ENCODE measurements at places on chromosomes 13 and 19.

GRCh38 chr19:28020619-28021258 lies 1192.2 kb downstream of the UQCRFS1 start:
- DNase-seq, result no peak

DNA sequence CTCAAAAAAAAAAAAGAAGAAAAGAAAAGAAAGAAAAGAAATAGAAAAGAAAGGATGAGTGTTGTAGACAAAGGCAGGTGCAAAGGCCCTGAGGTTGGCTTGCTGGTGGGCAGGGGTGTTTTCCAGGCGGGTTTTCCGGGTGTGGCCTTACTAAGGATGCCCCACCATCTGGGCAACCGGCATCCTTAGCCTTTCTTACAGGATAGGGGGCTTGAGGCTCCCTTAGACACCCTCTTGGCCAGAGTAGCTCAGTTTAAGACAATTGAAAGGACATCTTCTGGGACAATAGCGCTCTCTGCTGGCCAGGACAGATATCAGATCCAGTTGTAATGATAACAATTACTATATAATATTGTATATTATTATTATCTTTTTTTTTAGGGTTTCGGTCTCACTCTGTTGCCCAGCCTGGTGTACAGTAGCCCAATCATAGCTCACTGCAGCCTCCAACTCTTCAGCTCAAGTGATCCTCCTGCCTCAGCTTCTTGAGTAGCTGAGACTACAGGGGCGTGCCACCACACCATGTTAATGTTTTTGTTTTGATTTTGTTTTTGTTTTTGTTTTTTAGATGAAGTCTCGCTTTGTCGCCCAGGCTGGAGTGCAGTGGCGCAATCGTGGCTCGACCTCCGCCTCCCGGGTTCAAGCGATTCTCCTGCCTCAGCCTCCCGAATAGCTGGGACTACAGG lies 1.4 kb upstream of the QTRT1 start:
- peak; percentile 45 for DNase-seq

- no peak for DNase-seq
Observed at GRCh38 chr19:42168206-42168605, 36.0 kb upstream of the POU2F2 start.

- DNase-seq, result no peak
Observed at GRCh38 chr13:85694992-85695391, 104.2 kb downstream of the SLITRK6 start.

DNA sequence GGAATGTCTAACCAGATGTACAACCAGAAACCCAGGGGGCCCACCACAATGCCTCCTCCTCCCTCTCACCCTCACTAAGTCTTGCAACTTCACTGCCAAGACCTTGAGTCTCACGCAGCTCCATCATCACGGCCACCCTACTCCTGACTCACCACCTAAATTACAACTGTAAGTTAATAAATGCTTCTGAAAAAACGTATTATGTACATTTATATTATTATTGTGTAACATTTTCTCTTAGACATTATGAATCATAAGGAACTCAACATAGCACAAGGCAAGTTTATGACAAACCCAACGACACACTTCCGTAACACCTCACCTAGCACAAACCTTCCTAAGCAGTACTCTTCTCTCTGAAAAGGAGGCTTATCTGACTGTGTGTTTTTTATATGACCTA lies 20.7 kb downstream of the MIPEP start:
- DNase-seq, result no peak

- DNase-seq, result no peak
Observed at GRCh38 chr13:103192511-103193135, 126.4 kb upstream of the SLC10A2 start.

GRCh38 chr19:38047641-38048040 lies 140.6 kb downstream of the SIPA1L3 start:
- DNase-seq, result no peak

DNA sequence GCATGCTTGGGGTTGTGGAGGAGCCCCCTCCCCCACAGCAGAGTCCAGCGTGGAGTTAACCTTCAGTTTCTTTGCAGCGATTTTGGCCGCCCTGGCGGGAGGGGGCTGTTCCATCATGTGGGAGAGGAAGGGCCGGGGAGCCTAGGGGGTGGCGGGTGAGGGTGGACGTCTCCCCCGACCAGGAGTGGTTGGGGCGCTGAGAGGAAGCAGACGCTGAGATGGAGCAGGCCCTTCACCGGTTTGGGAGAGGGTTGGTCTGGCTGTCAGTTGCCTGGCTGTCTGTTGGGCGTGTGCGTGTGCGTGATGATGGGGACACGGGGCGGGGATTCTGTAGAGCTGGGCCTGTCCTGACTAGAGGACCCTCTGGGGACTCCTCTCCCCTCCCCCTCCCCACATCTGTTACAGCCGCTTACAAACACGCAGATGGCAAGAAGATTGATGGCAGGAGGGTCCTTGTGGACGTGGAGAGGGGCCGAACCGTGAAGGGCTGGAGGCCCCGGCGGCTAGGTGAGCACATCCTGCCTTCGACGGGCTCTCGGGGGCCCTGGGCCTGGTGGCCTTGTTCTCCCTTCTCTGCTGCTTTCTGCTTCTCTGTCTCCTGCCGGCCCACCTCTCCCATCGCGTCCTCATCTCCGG lies 9.8 kb upstream of the LIN7B start:
- DNase-seq, result no peak

DNA sequence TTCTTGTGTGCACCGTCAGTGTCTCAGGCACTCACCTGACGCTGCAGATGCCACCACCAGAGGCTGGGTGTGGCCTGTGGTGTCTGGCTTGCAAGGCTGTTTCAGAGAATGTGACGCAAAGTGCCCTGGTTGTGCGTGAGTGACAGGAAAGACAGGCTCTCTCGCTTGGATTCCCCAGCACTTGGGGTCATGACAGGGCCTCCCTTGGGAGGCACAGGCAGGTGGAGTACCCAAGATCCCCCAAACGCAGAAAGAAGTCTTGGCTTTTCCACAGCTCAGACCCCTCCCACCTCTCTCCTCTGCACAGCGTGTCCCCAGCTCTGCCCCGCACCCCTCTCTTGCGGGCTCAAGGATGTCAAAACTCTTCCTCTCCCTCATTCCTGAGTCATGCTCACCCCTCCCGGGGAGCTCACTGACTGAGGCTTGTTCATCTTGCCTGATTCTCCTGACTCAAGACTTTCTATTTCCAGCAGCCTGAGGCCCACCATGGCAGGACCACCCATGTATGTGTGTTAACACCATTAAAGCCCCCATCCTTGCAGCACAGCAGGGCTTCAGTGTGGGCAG lies 21.0 kb downstream of the DHX34 start:
- DNase-seq, result no peak

GRCh38 chr13:60163478-60164233 lies at the start of gene DIAPH3:
Gene DIAPH3, minus strand, starts transcription at chr13:60163928. Its CDS starts 162 bp downstream, at chr13:60163766.
- DNase-seq, result peak; percentile 95

Data from kidney glomerular epithelial cell (primary cell).